ENCODE measurements at places on chromosomes 4 and X.

GRCh38 chr4:47615385-47615784, 130.3 kb downstream of the ATP10D start:
- no peak for DNase-seq

DNA sequence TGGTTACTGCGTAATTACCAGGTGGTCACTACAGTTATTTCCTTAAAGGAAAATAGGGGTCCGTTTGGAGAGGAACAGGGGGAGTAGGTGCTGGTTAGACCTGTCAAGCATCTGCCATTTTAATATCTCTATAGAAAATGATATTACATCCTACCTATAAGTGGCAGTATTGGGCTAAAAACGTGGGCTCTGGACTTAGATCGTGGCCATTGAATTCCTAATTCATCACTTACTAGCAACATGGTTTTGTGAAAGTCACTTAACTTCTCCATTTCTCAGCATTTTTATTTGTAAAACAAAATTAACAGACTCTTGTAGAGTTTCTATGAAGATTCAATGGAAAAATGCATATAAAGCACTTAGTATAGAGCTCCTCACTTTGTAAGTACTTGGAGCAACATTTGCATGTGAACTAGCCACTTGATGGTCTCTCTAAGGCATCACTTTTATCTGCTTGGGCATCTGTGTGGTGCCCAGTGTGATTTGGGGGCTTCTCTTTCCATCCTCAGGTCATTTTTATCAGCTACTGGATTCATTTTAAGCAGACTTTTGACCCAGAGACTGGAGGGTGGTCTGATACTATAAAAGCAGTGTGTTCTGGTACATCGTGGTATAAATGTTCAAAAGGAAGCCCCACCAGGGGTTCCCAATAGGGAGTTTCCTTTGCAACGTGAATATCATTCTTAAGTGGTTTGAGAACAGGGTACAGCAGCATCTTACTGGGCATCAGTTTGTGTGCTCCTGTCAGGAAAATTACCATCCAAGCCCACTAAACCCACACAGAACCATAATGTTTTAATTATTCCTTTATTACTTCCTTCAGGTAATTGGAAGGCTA, 42.7 kb upstream of the RASSF6 start:
- DNase-seq: peak; percentile 65

DNA sequence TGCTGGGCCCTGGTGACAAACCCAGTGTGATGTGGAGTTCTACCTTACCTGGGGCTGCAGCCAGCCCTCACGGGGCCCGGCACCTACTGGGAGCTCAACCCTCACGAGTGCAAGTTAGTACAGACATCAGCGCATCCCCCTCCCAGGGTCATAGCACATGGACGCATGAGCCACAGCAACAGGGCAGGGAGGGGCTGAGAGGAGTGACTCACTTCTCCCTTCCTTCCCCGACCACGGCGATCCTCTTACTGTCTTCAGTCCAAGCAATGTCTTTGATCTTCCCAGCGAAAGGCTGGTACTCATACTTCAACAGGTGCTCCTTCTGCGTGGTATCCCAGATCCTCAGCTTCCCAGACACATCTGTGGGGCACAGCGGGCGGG, 17.8 kb downstream of the WDR1 start:
- DNase-seq: no peak

- no peak for DNase-seq
Measured at GRCh38 chr4:111847296-111848008, 297.8 kb upstream of the FAM241A start.

GRCh38 chr4:41028392-41029076, 185.8 kb downstream of the APBB2 start:
- no peak for DNase-seq

DNA sequence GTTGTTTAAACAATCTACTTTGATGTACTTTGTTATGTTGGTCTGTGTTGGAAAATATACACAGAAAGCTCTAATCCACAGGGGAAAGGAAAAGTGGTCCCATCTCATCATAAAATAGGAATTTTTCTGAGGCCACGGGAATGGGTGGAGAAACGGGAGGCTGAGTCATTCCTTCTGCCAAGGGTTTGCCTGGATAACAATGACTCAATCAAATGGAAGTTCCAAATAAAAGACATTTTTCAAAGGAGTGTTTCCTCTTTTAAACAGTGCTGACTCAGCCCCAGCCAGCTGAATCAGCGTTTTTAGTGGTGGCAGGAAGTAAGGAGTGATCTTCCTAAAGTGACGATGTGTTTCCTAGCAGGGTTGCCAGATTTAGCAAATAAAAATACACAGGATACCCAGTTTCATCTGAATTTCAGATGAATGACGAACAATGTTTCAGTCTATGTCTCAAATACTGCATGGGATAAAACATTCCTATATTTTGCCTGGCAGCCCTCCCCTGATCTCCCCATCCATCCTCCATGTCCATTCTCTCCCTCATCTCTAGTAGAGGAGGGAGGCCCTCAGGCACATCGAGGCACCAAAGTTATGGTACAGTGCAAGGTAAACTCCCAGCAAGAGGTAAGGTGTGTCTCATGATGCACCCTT, 345.4 kb upstream of the GATB start:
- DNase-seq: no peak

DNA sequence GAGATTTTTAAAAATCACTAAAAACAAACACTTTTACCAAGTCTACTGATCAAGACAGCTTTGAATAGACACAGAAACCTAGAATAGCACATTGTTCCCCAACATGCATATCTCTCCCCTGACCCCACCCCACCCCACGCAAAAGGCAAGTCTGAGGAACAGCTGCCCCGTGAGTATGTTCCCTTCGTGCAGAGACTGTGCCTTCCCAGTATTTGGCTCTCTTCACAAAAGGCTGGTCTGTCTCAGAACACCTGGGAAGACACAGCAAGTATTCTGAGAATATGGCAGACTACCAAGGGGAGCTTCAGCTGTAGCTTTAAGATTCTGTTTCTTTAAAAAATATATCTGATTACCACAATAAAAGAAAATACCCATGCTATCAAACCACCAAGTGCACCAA, 134.0 kb downstream of the SH3KBP1 start:
- no peak for DNase-seq

GRCh38 chr4:54728368-54728767, 70.6 kb downstream of the KIT start:
- DNase-seq: no peak

GRCh38 chr4:89308161-89308500, 531 bp upstream of the GPRIN3 start:
- DNase-seq: no peak

DNA sequence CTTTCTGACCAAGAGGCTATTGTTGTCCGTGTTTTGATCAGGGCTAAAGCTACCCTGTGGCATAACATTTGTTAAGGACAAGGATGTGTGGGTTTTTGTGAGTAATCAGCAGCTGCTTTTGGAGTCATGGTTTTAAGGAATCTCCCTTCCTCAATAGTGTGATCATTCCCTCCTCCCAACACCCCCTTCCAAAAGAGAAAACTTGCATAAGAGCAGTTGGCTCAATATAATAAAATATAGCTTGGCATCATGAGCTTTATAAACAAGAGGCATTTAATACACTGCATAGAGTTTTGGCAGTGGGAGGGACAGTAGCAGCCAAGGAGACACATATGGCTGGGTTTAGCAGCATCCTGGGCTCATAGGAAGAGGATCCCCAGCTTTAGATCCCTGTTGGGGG, 84.7 kb downstream of the NHS start:
- DNase-seq: no peak

GRCh38 chr4:82201805-82202641, 171.8 kb downstream of the HNRNPD start:
- peak; percentile 54 for DNase-seq

GRCh38 chr4:74365761-74366160, 816 bp downstream of the EREG start:
- no peak for DNase-seq

DNA sequence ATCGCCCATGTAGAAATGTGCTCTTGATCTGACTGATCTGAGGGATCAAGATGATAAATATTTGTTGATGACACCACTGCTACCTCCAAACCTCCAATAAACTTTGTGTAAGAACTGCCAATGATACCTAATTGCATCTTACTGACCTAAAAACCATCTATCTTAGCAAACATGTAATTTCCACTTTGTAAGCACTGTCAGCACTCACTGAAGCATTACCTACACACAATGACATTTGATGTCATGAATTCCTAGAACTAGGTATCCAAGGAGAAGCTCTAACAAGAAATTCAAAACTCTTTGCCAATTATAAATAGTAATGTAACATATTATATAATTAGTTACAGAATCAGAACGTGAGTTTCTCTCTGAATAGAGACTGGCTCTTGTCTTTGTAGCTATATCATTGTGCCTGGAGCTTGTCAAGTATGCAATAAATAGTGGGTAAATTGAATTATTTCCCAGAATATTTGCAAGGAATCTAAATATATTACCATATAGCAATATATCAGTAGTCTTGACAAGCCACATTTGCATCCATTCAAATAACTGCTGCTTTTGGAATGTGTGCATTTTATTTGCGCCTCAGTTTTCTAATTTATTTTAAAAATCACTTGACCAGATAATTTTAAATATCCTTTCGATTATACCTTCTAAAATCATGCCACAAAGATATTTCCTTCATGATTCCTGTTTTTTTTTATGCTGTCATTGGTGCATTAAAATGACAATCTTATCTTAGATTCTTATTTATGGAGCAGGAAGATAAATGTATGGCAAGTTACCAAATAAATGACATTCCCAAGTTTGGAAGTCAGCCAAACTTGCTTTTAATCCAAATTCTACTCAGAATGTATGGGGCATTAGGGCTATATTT, 232.3 kb upstream of the NEIL3 start:
- DNase-seq: no peak

GRCh38 chrX:110146521-110146920, 143.6 kb downstream of the TMEM164 start:
- peak; percentile 50 for DNase-seq

GRCh38 chrX:118865231-118865630, 41.6 kb downstream of the ZCCHC12 start:
- DNase-seq: no peak

GRCh38 chr4:59748433-59748832, 1451.7 kb upstream of the ADGRL3 start:
- DNase-seq: no peak

DNA sequence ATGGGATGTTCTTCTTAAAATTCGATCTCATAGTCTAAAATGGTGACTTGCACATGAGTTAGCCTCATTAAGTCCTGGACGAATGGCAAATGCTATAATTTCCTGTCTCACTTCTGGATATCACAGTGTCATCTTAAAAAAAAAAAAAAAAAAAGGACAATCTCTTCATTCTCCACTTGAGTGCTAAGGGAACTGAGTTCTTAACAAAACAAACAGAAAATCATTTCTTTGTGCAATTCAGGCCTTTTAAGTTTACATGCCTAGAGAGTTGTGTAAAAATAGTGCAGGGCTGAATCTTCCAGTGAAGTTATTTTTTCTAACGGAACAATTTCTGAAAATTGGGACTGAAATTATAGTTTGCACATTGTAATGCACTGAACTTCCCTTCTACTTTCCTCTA, 122.8 kb upstream of the FAT1 start:
- no peak for DNase-seq

GRCh38 chrX:124212622-124213021, 119.8 kb upstream of the TEX13D start:
- DNase-seq: no peak

- DNase-seq: no peak
Measured at GRCh38 chr4:87530229-87530628, 1.1 kb upstream of the SPARCL1 start.

GRCh38 chr4:17030543-17030942, 132.1 kb upstream of the LDB2 start:
- no peak for DNase-seq

GRCh38 chrX:41386222-41386990, 52.4 kb downstream of the DDX3X start:
- no peak for DNase-seq

DNA sequence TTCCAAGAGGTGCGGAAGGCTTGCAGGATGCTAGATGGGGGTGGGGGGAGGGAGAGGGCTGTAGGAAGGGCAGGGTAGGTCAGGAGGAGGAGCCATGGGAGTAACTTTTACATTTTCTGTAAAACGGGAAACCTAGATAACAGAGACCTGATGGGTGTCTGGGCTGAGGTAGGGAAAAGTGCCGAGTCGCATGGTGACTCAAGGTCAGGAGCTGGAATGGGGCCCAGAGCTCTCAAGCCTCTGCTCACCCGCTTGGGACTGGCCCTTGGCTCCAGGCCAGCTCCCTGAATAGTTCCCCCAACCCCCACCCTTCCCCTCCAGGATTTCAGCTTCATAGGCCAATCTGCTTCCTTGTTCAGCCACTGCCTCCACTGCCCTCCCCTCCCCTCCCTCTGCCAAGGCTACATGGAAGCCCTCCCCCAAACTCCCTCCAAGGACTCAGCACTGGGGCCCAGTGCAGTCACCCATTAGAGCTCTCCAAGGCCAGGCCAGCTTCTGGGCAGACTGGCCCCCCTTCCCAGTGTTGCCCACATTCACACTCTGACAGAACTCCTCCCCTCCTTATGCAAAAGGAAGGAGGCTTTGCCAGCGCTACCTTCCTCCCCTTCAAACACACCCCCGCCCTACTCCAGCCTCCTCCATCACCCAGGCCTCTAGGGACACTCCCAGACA, 43.6 kb downstream of the TSC22D3 start:
- no peak for DNase-seq

- DNase-seq: peak; percentile 36
Measured at GRCh38 chr4:80154545-80154933, 42.8 kb upstream of the PRDM8 start.

DNA sequence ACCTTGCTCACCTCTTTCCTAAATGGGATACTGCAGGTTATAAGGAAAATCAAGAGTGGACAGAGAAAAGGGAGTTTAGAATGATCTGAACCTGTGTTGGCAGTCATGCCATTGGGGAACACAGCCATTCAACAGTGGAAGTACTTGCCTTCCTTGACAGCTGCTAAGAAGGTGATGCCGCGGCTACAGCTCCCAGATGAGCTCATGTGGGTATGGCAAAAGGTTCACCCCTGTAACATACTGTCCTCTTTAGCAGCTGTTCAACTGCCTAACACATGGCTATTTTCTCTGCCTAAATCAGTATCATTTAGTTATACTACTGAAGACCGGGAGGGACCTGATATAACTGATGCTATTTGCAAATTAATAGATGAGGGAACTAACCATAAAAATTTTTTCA, 76.8 kb downstream of the DCHS2 start:
- DNase-seq: no peak

DNA sequence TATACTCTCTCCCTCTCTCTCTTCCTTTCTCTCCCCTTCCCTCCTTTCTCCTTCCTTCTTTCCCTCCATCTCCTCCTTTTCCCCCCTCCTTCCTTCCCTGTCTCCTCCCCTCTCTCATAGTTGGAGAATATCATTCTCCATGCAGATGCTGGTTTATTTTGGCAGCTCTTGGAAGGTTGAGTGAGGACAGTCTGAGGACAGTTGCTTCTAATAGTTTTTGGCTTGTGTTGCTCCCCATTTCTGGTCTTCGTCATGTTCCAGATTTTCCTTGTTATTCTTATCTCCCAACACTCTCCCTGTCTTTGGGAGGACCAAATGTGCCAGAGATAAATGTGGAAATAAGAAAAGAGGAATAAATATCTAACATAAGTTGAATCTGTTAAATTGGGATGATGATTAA, 263.0 kb downstream of the FRMPD4 start:
- no peak for DNase-seq

Data from D341Med (cell line).